ENCODE measurements at places on chromosomes 11 and 22.

GRCh38 chr22:45563362-45564040 lies 60.8 kb downstream of the FBLN1 start:
- H3K4me1 ChIP-seq = no peaks in the 10 kb centered on the region
- no peak overlapping the region for H3K27ac ChIP-seq
- H3K4me3 ChIP-seq = no peak overlapping the region
- H3K27me3 ChIP-seq = no peaks in the 10 kb centered on the region

GRCh38 chr11:68541116-68541515 lies 80.6 kb downstream of the PPP6R3 start:
- H3K4me3 ChIP-seq = no peak overlapping the region
- no peak overlapping the region for H3K27ac ChIP-seq
- H3K27me3 ChIP-seq = no peaks in the 10 kb centered on the region
- peaks cover 45% of the 10 kb centered on the region for H3K36me3 ChIP-seq
- no peak for DNase-seq

DNA sequence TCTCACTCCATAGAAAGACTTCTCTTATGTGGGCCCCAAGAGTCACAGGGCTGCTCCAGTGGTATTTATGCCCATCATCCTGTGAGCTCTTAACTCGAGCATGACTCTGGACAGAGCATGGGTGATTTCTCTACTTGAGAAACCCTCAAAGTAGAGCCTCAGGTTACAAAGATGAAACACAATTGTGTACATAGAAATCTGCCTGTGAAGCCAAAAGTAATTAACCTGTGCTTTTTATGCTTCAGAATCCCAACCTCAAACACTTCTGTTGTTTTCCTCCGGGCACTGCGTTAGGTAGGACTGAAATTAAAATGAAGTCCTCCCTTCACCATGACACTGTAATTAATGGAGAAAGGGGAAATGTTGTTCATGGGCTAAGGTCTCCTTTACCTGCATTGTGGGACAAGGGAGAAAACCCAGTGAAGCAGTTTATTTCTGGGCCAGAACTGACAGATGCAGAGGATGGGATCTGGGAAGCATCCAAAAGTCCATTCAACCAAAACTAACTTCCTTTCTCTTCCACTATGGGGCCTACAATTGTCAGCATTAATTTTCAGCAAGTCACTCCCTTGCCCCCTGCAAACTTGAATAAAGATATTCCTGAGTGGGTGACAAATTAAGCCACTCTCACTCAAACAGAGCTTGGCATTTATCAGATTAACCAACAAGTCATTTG lies 24.1 kb upstream of the POU2AF1 start:
- H3K27ac ChIP-seq = no peak overlapping the region
- H3K4me1 ChIP-seq = peaks cover 4% of the 10 kb centered on the region
- DNase-seq = no peak
- no peaks in the 10 kb centered on the region for H3K27me3 ChIP-seq
- no peak overlapping the region for H3K4me3 ChIP-seq
- no peaks in the 10 kb centered on the region for H3K36me3 ChIP-seq

GRCh38 chr11:82932564-82932963 lies 31.0 kb downstream of the DDIAS start:
- H3K4me1 ChIP-seq = no peaks in the 10 kb centered on the region
- no peaks in the 10 kb centered on the region for H3K27me3 ChIP-seq
- no peak for DNase-seq
- no peak overlapping the region for H3K27ac ChIP-seq
- H3K36me3 ChIP-seq = no peaks in the 10 kb centered on the region

DNA sequence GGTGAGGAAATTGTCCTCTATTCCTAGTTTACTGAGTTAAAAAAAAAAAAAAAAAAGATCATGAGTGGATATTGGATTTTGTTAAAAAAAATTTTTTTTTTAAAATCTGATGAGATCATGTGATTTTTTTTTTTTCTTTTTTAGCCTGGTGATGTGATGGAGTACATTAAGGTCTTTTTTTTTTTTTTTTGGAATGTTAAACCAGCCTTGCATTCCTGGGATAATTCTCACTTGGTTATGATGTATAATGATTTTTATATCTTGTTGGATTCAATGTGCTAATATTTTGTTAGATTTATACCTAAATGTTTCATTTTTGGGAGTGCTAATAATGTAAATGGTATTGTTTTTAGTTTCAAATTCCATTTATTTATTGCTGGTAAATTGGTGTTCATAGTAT lies 43.3 kb downstream of the DDX10 start:
- H3K27me3 ChIP-seq = no peaks in the 10 kb centered on the region
- DNase-seq = no peak
- H3K4me3 ChIP-seq = no peak overlapping the region
- H3K36me3 ChIP-seq = peaks cover 45% of the 10 kb centered on the region
- H3K4me1 ChIP-seq = no peaks in the 10 kb centered on the region

DNA sequence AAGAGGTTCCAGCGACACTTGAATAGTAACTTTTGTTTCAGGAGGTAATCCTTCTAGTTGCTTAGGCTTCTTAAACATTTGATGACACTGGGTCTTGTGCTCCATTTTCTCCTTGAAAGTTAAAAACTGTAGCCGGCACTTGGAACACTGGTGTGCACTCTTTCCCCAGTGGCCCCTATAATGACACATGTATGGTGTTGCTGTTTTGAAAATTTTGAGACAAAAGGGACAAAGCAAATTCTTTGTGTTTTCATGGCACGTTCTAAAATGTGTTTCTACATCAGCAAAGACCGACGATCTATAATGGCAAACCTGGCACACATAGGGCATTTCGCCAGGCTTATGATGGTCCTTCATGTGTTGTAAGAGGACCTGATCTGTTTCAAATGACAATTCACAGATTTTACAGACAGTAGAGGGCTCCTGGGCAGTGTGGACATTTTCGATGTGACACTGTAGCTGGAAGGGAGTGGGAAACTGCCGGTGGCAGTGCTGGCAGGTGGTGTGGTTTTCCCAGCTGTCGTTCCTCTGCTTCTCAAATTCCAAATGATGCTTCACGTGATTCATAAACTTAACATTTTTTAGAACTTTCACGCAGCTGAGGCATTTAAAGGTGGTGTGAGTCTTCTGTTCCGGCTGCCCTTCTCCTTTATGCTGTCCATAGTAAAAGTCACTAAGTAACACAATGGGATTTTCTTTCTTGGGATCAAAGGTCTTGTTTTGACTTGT lies 20.5 kb downstream of the ZNF280B start:
- no peaks in the 10 kb centered on the region for H3K27me3 ChIP-seq
- H3K27ac ChIP-seq = no peak overlapping the region
- no peak for DNase-seq
- no peak overlapping the region for H3K4me3 ChIP-seq
- H3K4me1 ChIP-seq = no peaks in the 10 kb centered on the region

GRCh38 chr11:128532572-128533091 lies 54.7 kb downstream of the ETS1 start:
- DNase-seq = no peak
- no peaks in the 10 kb centered on the region for H3K36me3 ChIP-seq
- H3K4me1 ChIP-seq = peaks cover under 1% of the 10 kb centered on the region
- H3K27ac ChIP-seq = no peak overlapping the region
- no peak overlapping the region for H3K4me3 ChIP-seq
- H3K27me3 ChIP-seq = no peaks in the 10 kb centered on the region

Measured in natural killer cell (primary cell).